EH (cell line): ENCODE measurements at places on chromosomes 16 and 17.

- DNase-seq = peak; percentile 89
These were observed 90.7 kb downstream of the WNT3 start for GRCh38 chr17:46727572-46728348.

GRCh38 chr16:2088759-2089358, 41.1 kb downstream of the TSC2 start:
- no peak for DNase-seq

GRCh38 chr16:52113533-52114183, 433.3 kb downstream of the TOX3 start:
- no peak for DNase-seq

DNA sequence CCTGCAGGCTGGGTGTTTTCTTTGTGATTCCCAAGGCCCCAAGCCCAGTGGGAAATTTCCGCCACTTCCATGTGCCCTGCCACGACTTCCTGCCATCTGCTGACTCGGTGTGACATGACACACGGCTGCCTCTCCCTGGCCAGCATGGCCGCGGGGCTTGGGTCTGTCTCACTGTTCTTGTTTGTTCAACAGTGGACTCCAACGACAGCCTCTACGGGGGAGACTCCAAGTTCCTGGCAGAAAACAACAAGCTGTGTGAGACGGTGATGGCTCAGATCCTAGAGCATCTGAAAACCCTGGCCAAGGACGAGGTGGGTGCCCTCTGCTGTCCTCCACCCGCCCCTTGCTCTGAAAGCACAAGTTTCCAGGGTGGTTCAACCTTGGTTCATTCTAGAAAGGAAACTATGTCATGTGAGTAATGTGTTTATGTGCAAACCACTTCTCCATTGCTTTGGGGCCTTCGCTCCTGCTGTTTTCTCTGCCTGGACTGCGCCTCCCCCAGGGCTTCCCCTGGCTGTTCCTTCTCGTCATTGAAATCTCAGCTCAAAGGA, 26.8 kb downstream of the KNOP1 start:
- peak; percentile 38 for DNase-seq

GRCh38 chr17:56309897-56310296, 156.6 kb downstream of the ANKFN1 start:
- no peak for DNase-seq

GRCh38 chr17:74098136-74099024, 105.1 kb upstream of the RPL38 start:
- DNase-seq = no peak

DNA sequence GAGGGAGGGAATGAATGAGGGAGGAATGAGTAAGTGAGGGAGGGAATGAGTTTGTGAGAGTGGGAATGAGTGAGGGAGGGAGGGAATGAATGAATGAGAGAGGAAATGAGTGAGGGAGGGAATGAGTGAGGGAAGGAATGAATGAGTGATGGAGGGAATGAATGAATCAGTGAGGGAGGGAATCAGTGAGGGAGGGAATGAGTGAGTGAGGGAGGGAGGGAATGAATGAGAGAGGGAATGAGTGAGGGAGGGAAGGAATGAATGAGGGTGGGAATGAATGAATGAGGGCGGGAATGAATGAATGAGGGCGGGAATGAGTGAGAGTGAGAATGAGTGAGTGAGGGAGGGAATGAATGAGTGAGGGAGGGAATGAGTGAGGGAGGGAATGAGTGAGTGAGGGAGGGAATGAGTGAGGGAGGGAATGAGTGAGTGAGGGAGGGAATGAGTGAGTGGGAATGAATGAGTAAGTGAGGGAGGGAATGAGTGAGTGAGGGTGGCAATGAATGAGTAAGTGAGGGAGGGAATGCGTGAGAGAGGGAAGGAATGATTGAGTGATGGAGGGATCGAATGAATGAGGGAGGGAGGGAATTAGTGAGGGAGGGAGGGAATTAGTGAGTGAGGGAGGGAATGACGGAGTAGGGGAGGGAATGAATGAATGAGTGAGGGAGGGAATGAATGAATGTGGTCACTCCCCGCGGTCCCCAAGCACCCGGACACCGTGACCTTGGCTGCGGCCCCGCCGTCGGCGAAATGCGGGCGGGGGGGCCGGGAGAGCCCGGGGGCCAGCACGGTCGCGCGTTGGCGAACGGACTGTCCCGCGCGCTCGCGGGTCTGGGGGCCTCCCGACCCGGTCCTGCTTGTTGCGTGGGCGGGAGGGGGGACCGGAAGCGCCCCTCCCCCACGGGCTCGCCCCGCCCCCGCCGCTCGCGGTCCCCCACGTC, 1.1 kb upstream of the UBE2I start:
- DNase-seq = no peak

GRCh38 chr17:78344666-78345065, 15.2 kb downstream of the SOCS3 start:
- no peak for DNase-seq

GRCh38 chr17:47730681-47731080, 2.4 kb upstream of the TBX21 start:
- DNase-seq = no peak
